A549 treated with dexamethasone at 1 μM for 4 hours (cell line): ENCODE measurements at places on chromosomes 13 and 19. TPM values are rescaled to one million over a fixed set of nuclear protein-coding genes. Genes with fewer than 3 reads are reported as not detected.

The SLC6A16 gene
- total RNA-seq, result 0.67 to 1.4 TPM (median 0.89 TPM) in 5 replicates

The ATP8B3 gene
- 1.4 to 3.6 TPM (median 3.3 TPM) in 5 replicates for total RNA-seq

The LPAR6 gene
- 0.40 to 1.1 TPM (median 0.86 TPM) in 5 replicates for total RNA-seq

The PNKP gene
- 28.8 to 56.1 TPM (median 43.1 TPM) in 5 replicates for total RNA-seq

The PSG6 gene
- total RNA-seq, result not detected in 5 replicates

The LAIR1 gene
- 0.04 to 0.21 TPM in 2 of 5 replicates, not detected in the others for total RNA-seq

The FXYD7 gene
- 0.14 to 0.19 TPM (median 0.17 TPM) in 3 of 5 replicates, not detected in the others for total RNA-seq

The C19orf38 gene
- 0.07 to 0.18 TPM (median 0.14 TPM) in 4 of 5 replicates, not detected in the other for total RNA-seq

The TYROBP gene
- not detected in 5 replicates for total RNA-seq

The CCDC159 gene
- 4.0 to 4.7 TPM (median 4.3 TPM) in 5 replicates for total RNA-seq

The IL4I1 gene
- 0.40 to 0.94 TPM (median 0.62 TPM) in 5 replicates for total RNA-seq

The LILRA1 gene
- not detected in 5 replicates for total RNA-seq

The ADPRHL1 gene
- 14.8 to 17.4 TPM (median 16.5 TPM) in 5 replicates for total RNA-seq

The TMPRSS9 gene
- 0.04 TPM in 1 of 5 replicates, not detected in the others for total RNA-seq

The CLDND2 gene
- 8.9 to 13.0 TPM (median 12.9 TPM) in 5 replicates for total RNA-seq

The ZNF845 gene
- 3.4 to 4.8 TPM (median 4.5 TPM) in 5 replicates for total RNA-seq

The NFIC gene
- 30.3 to 71.0 TPM (median 68.9 TPM) in 5 replicates for total RNA-seq

The KLK2 gene
- total RNA-seq, result 0.16 to 0.22 TPM in 2 of 5 replicates, not detected in the others

The SPRED3 gene
- total RNA-seq, result 1.4 to 3.2 TPM (median 2.0 TPM) in 5 replicates

The ZNF154 gene
- not detected in 5 replicates for total RNA-seq

The KISS1R gene
- total RNA-seq, result 0.19 to 0.43 TPM (median 0.21 TPM) in 5 replicates
